ENCODE measurements at places on chromosomes 7 and 10.

- DNase-seq, result no peak
These were observed 31.4 kb upstream of the TRIM8 start for GRCh38 chr10:102612964-102613275.

GRCh38 chr10:129704225-129704624 is 237.2 kb downstream of the MGMT start:
- DNase-seq, result peak; percentile 70

DNA sequence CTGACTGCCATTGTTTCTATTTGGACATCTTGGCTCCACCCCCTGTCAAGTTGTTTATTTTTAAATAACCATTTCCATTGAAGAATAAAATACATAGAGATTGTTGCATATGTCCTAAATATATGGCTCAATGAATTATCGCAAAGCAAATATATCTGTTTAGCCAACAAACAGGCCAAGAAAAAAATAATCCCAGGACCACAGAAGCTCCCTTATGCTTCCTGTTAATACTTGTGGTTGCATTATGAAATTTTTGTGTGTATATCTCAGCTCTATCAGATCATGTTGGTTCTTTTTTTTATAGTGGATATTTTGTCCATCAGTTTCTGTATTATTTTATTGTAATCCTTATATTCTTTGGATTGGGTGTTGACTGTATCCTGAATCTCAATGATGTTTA is 53.4 kb upstream of the CYP2C8 start:
- no peak for DNase-seq

DNA sequence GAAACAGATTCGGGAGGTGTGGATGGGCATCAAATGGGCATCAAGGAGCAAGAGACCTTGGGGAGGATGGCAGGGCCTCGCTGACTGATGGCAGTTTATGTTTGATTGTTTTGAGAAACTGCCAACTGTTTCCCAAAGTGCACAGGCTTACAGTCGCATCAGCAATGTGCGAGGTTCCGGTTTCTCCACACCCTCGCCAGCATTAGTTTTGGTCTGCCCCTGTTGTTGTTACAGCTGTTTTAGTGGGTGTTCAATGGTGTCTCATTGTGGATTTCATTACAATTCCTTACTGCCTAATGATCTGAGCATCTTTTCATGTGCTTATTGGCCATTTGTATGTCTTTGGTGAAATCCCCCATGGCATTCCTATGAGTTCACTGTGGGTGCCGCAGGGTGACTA is 24.4 kb downstream of the AKR1E2 start:
- no peak for DNase-seq

GRCh38 chr7:106774768-106775551 is 90.1 kb upstream of the PIK3CG start:
- no peak for DNase-seq

DNA sequence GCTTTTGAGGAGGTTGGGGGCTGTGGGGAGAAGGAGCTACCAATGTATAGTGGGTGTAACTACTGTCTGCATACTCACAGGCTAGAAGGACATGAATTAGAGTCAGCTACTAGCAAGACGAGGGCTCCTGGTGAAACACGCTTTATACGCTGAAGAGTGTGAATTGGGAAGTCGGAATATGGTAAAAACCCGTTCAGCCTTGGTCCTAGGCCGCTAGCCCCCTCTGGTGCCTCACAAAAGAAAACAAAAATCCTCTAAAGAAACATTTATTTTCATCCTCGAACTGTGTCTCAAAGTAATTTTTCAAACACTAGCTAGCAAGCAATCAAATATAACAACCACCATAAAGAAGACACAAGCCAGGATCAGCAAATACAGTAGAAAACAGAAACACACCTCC is 338.1 kb upstream of the SEMA3C start:
- no peak for DNase-seq

DNA sequence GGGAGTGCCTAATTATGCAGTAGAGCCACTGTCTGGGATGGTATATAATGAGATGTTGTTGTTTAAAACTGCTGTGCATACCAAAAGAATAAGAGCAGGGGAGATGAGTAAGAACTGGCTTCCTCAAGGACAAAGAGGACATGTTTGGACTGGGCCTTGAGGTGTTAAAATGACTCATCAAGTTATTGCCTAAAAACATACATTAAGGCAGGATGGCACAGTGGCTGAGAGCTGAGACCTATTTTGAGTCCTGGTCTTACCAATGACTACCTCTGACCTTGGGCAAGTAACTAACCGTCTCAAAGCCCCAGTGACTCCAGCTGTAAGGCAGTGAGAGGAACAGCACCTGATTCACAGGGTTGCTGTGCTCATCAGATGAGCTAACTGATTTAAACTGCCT is 71.1 kb downstream of the CFAP58 start:
- no peak for DNase-seq

GRCh38 chr7:53418834-53419482 is 383.5 kb downstream of the POM121L12 start:
- DNase-seq, result no peak

- no peak for DNase-seq
These were observed 46.0 kb downstream of the NAMPT start for GRCh38 chr7:106238830-106239229.

GRCh38 chr10:6491841-6492609 is 88.1 kb downstream of the PRKCQ start:
- no peak for DNase-seq

DNA sequence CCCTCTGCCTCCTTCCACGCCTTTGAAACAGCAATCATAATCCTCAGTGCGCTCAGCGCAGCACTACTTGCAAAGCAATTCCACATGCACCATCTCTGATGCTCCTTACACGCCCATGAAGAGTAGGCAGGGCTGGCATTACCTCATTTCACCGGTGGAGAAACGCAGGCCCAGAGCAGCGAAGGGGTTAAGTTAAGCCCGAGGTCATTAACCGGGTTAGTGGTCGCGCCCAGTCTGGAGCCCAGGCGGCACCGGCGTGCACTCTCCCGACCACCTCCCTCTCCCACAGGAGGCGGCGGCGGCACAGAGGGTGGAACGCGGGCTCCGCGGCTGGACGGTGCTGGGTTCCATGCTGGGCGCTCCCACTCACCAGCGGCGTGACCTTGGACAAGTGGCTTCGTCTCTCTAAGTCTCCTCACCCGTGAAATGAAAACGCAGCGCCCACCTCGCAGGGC is 515 bp downstream of the FASTK start:
- DNase-seq, result no peak

GRCh38 chr10:1198453-1199344 is 142.5 kb downstream of the WDR37 start:
- peak; percentile 54 for DNase-seq

- DNase-seq, result no peak
These were observed 118.8 kb downstream of the JAZF1 start for GRCh38 chr7:28061824-28062196.

DNA sequence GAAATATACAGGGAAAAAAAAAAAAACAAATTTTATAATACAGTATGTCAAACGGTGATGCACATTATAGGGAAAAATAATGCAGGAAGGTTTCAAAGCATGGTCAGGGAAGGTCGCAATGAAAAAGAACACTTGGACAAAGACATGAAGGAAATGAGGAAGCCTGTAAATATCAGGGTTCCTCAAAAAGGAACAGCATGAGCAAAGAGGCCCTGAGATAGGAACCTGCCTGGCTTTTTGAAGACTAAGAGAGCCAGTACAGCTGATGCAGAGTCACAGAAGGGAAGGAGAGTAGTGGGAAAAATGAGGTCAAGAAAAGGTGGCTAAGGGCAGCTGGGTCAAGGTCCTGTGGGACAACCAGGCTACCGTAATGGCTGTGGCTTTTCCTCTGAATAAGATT is 1.9 kb downstream of the VPS41 start:
- DNase-seq, result no peak

DNA sequence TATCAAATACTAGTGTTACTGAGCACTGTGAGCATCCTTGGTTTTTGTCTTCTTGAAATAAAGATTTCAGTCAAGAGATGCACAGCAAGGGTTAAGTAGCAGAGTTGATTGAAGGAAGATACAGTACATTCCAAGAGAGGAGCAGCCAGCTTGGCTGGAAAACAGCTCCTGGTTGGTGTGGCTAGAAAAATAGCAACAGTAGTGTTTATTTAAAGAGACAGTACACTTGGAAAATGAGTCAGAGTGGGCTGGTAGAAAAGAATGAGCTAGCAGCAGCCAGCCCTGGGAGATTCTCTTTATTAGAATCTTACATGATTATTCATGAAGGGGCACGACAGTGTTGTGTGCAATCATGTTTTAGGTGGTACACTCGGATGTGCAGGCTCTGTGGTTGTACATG is 1016.4 kb upstream of the SORCS1 start:
- DNase-seq, result no peak

GRCh38 chr7:17770710-17771375 is 169.5 kb downstream of the SNX13 start:
- no peak for DNase-seq

DNA sequence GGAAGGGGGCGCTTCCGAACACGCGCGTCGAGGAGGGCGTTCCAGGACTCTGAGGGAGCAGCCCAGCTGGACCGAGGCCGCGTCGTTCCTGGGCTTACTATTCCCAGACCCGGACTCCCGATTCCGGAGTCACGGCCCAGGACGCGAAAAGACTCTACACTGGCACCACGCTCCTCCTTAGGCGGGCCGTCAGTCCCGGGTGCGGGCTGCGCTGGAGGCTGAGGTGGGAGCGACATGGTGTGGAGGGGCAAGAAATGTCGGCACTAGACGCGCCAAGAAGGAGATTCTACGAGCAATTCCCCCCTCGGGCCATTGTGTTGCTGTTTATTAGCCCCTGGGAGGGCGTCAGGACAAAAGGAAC is 584 bp upstream of the RUNDC3B start:
- DNase-seq, result no peak

DNA sequence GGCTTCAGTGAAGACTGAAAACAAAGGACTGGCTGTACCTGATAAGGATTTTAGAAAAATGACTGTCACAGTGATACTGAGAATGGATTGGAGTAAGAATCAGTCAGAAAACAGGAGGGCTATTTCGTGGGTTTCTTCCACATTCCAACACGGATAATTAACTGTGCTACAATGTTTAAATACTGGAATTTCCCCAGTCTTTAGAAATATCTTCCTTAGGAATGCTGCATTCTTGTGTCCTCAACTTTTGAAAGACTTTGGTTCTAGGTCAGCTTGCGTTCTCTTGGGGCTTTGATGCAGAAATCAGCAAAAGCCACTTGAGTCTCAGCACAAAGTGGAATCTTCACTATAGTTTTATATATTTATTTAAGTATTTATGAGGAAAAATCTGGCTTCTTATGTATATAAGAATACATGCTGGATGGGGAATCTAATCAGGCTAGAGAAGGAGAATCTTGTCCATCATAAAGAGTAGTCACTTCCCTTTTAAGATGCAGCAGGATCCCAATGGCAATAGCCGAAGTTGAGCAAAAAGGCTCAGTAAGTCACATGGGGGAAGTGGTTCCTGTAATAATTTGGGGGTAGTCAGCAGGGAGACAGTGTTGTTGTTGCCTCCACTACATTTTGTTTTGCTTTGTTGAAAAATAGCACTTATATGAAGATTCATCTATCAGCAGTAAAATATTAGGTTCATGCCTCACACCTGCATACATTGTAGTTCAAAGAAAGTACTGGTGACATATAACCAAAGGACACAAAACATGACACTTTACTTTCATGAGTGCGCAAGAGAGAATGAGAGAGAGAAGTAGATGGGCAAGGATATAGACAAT is 86.0 kb downstream of the CH25H start:
- no peak for DNase-seq

DNA sequence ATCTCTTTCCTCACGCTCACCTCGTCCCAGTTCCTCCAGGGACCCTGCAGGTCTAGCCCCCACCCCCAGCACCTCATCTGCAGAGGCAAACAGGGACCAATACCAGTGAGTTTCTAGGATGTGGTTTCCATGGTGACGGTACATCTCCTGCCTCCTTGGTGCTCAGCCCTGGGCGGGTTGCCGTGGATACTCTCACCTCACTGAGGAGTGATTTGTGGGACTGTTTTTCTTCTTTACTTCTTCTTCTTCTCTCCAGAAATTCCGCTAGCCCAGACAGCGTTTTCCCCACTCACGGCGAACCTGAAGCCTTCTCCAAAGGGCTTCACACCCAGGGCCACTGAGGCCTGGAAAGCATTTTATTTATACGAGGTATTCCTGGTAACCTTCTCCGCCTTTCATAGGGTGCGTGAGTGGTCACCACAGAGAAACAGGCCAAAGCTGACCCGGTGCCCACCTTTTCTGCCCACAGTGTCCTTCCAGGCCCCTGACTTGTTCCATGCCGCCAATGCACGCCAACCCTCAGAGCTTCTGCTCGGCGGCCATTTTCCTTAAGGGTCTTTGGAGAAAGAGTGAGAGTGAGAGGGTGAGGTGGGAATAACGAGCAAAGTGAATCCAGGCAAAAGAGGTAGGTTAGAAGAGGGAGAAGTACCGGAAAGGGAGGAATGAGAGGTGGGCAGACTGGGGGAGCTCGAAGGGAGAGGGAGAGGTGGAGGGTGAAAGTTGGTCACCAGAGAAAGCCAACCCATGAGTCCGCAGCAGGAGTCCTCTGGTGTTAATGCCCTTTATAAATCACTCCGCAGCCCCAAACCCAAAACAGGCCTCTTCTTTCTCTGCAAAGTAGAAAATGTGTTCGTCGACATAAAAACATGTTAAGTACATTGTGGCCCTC is 15.5 kb downstream of the FAM241B start:
- no peak for DNase-seq

DNA sequence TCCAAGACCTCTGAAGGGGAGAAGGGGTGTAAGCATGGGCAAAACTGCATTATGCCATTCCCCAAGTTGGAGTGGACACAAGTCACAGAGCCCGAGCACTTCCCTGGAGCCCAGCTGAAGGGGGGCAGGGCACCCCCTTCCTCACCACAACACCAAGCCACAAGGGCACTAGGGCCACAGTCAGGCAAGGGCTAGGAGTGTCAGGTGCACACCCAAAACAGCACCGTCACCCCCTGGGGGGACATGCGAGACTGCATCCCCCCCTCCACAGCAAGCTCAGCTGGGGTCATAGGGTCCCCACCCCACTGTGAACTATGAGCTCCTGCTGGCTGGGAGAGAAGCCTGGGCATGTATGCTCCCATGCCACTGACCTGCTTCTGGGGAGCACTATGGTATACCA is 143.9 kb downstream of the GRID1 start:
- DNase-seq, result no peak

DNA sequence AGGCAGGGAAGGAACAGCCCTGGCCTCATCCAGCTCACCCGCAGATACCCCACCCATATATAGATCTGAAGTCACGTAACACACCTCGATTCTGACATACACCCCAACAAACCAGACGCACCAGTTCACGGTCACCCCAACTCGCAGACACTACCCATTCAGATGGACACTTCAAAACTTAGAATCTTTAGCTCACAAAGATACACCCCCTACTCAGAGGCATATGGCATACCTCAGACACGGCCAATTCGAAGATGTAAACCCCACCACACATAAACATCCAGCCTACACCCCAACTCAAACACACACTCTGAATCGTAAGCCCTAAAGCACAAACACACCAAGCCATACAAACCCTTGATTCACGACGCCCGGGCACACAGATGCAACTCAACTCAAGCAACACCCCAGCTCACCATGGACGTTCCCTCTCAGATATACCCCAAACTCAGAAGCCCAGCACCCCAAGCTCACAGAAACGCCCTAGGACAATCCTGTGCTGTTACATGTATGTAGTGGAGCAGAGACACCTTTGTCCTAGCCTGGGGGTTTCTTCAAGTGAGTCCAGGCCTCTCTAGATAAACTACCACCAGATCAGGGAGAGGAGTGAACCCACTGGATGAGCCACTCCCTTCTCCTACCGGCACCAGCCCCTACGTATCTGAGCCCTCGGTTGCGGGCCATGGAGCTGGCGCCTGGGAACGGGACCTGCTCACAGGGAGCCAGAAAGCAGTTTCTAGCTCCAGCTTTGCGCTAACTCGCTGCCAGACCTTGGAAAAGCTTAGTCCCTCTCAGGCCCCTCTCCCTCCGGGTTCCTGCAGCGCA is 8.8 kb downstream of the PSD start:
- no peak for DNase-seq

GRCh38 chr7:104386943-104387342 is 58.5 kb downstream of the LHFPL3 start:
- DNase-seq, result no peak

Data from osteocyte (in vitro differentiated cells).